Brain microvascular endothelial cell (primary cell): ENCODE measurements at places on chromosomes 13 and 19.

DNA sequence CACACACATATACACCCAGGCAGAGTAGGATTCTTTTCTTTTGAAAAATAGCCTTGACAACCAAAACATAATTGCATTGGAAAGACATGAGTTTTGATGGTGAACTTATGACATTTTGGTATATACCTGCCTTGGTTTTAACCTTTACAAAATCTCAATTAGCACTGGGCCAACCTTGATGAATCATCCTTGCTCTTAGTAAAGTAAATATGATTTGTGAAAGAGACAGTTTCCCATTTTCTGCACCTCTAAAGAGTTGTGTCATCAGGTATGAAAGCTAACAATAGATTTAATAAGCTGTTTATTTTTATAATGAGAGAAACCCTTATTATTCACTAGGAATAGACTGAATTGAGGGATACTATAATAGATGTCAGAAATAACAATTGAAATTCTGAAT, 15.7 kb upstream of the ENOX1 start:
- no peak for DNase-seq

GRCh38 chr13:54647275-54647674, 1618.7 kb downstream of the OLFM4 start:
- no peak for DNase-seq

- no peak for DNase-seq
Observed at GRCh38 chr19:2488942-2489731, 13.2 kb downstream of the GADD45B start.

DNA sequence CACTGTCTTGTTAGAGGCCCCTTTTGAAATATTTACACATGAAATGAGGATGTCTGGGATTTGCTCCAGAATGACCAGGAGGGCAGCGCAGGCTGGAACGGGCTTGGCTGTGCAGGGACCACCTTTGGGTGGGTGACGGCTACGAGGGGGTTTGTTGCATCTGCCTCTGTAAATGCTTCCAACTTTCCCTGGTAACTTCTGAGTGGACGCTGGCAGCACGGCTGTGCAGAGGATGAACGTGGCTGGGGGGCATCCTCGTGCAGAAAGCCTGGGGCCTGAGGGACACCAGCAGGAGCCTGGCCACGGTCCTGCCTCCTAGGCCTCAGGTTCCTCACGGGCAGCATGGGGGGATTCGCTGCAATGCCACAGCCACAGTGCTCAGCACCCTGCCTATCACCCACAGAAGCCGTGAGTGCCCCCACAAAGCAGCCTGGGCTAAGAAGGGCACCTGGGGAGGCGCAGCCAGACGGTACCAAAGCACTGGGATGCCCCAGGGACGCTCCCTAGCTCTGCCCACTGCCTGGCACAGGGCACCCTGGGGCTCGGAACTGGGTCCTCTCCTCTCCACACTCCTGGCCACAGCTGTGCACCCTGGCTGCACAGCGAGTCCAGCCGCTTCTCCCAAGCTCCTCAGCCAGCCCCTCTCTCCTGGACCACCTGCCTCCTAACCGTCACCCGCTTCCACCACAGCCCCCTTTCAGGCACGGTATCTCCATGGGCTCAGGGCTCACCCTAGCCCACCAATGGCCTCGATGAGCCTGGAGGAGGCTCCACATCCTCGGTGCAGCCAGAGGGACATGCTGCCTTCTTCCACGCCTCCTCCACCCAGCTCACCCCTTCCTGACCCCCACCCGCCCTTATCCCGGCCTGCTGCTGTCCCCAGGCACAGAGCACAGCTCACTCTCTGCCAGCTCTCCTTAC, 44.5 kb downstream of the MLLT1 start:
- no peak for DNase-seq

- DNase-seq, result peak; percentile 40
Observed at GRCh38 chr19:17579661-17580244, 24.3 kb downstream of the COLGALT1 start.

- DNase-seq, result no peak
Observed at GRCh38 chr19:8044018-8044417, 8.5 kb upstream of the CCL25 start.

GRCh38 chr13:100090861-100091260, 2.0 kb downstream of the PCCA start:
- no peak for DNase-seq

DNA sequence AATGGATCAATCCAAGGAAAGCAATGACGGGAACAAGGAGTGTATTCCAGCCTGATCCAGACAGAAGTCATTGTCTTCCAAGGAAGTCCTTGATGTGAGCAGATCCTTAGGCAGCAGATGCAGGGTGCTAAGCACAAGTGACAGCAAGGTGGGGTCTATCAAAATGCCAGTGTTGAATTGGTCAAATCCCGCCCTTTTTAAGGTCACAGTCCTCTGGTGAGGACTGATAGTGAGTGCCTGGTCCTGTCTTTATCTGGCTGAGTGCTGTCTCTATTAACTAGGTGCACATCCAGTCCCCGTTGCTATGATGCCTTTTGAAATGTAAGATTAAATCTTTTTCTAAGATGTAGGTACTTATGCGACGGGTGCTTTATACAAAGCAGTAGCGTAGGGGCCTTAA, 1.3 kb upstream of the LAMP1 start:
- DNase-seq, result no peak

GRCh38 chr19:23145617-23146415, 29.0 kb downstream of the ZNF730 start:
- DNase-seq, result no peak

GRCh38 chr13:50224534-50224933, 209.3 kb downstream of the KCNRG start:
- DNase-seq, result peak; percentile 62

GRCh38 chr13:90880790-90881189, 466.7 kb upstream of the MIR17HG start:
- no peak for DNase-seq

DNA sequence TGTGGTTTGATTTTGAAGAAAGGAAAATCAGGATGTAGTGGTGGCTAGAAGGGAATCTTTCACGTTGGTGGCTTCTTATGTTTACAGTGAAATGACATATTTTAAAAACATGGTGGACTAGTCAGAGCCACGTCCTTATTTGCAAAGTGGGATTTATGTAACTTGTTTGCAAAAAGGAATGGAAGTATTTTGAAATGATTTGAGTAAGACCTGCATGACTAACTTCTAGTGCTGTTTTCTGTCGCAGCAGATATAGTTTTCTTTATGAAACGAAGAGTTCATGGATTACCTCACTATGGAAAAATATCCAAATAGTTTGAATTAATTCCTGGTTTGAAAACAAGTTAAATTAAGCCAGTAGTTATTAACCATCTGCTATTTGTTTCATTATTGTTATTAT, 476.5 kb downstream of the MYO16 start:
- DNase-seq, result no peak
